Activated CD4-positive, alpha-beta T cell treated with anti-CD3 and anti-CD28 coated beads for 48 hours (primary cell): ENCODE measurements at places on chromosomes 7 and 10.

GRCh38 chr7:120547605-120548004, 274.6 kb downstream of the KCND2 start:
- no peak for DNase-seq

GRCh38 chr7:151454305-151454704, 14.4 kb upstream of the CRYGN start:
- no peak for DNase-seq

- peak; percentile 35 for DNase-seq
Observed at GRCh38 chr7:23530405-23530804, 1.4 kb downstream of the TRA2A start.

GRCh38 chr7:14606101-14606500, 296.4 kb downstream of the DGKB start:
- DNase-seq = no peak

DNA sequence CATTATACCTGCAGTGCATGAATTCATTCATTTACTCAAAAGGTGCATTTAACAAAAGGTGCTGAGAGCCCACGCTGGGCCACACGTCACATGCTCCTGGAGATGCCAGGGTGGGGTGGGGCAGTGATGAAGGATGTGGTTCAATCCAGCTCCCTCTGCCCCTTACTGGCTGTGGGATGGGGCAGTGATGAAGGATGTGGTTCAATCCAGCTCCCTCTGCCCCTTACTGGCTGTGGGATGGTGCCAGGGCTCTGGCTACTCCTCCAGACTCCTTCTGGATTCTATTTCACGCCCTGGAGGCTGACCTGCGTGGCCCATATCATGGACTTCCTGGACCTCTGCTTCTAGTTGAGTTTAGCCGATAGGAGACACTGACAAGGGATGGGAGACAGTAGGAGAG, 44.0 kb upstream of the CTBP2 start:
- no peak for DNase-seq

DNA sequence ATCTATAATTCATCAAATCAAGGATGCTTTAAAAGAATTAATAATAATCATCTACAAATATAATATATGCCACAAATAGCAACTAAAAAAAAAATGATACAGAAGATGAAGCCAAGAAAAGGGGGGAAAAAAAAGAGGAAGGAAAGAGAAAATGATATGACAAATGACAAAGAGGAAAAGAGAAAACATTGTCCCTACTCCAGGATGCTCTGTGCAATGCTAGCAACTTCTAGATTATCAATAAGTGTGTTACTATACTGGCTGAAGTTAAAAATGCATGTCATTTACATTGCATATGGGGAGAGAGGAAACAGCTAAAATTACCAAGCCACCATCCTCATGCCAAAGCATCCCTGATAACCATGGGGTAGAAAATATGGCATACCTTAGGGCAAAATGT, 104.2 kb downstream of the SFMBT2 start:
- DNase-seq = no peak

DNA sequence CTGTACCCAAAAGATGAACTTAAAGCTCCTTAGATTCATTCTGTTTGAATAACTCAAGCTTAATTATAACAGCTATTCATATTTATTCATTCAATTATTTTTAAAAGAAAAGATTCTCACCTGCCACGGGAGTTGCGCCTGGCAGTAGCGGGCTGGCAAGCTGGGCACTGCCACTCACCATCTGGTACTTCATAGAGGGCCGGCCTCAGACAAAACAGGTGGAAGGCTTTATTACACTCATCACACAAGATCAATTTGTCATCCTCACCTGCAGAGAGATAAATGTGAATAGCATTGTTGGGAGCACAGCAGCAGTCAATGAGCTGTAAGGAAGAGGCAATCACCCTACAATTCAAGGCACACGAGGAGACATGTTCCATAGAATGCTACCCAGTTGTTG, 15.8 kb downstream of the FZD9 start:
- DNase-seq = no peak

DNA sequence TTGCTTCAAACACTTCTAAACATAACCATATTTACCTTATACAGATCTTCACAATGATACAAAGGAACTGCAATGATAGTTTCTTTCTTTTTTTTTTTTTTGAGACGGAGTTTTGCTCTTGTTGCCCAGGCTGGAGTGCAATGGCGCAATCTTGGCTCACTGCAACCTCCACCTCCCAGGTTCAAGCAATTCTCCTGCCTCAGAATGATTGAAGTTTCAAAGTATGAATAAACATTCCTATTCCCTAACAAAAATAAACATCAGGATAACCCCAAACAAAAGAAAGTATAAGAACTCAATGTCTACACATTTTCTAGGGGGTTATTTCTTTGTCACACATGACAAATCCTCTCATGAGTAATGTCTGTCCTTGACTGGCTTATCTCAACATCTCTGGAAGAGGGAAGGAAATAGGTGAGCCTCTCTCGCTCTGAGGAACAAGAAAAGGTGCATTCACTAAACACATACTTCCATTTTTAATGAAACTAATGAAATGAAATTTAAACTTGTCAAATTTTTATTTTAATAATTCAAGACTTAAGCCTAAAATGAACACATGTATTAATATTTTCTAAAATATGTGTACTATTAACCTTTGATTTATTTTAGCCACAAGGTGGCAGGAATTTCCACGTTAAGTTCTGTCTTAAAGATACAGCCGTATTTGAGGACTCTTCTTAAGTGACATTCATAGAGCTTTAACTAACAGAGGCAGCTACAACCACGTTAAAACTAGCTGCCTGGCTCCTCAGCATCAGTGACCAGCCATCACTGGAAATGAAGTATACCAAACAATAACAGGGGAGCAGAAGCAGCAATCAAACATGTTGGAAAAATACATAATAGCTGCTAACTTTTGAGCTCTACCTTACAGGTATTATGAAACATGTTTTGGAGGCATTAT, 58.3 kb downstream of the MALSU1 start:
- no peak for DNase-seq

DNA sequence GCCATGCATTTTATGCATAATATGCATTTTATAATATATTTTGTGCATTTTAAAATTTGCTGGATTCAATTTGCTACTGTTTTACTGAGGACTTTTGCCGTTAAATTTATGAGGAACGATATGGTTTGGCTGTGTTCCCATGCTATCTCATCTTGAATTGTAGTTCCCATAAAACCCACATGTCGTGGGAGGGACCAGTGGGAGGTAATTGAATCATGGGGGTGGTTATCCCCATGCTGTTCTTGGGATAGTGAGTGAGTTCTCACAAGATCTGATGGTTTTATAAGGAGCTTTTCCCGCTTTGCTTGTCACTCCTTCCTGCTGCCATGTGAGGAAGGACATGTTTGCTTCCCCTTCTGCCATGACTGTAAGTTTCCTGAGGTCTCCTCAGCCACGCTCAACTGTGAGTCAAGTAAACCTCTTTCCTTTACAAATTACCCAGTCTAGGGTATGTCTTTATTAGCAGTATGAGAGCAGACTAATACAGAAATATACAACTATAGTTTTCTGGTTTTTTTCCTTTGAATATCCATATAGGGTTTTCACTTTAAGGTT, 201.4 kb upstream of the SH2B2 start:
- no peak for DNase-seq

- no peak for DNase-seq
Observed at GRCh38 chr7:27636326-27637006, 26.2 kb downstream of the HIBADH start.

GRCh38 chr7:128112018-128112780, 81.0 kb upstream of the LRRC4 start:
- no peak for DNase-seq
